ENCODE measurements at places on chromosomes 3 and 15.

- no peak for DNase-seq
Measured at GRCh38 chr3:188187053-188187452, 33.1 kb downstream of the LPP start.

DNA sequence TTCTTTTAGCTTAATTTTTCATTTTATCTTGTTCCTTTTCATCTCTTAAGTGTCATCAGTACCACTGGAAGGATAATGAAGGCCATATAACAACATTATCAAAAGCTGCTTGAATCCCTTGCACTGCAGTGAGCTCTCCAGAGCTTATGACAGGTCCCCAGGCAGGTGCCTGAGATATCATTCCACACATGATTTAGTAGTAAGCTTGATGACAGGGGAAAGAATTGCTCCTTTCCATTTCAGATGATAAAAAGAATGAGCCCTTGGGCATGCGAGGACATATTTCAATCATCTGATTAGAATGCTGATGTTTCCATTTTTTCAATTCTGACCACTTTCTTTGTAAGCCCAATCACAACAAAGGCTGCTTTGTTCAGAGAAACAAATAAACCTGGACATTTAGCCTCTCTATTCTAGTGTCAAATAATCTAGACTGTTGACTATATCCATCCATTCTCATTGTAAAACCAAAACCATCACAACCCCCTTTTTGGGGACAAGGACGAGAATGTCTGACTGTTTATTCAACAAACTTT, 567.8 kb downstream of the IGSF11 start:
- no peak for DNase-seq

- DNase-seq, result no peak
Measured at GRCh38 chr15:64851503-64851840, 9.8 kb downstream of the PLEKHO2 start.

DNA sequence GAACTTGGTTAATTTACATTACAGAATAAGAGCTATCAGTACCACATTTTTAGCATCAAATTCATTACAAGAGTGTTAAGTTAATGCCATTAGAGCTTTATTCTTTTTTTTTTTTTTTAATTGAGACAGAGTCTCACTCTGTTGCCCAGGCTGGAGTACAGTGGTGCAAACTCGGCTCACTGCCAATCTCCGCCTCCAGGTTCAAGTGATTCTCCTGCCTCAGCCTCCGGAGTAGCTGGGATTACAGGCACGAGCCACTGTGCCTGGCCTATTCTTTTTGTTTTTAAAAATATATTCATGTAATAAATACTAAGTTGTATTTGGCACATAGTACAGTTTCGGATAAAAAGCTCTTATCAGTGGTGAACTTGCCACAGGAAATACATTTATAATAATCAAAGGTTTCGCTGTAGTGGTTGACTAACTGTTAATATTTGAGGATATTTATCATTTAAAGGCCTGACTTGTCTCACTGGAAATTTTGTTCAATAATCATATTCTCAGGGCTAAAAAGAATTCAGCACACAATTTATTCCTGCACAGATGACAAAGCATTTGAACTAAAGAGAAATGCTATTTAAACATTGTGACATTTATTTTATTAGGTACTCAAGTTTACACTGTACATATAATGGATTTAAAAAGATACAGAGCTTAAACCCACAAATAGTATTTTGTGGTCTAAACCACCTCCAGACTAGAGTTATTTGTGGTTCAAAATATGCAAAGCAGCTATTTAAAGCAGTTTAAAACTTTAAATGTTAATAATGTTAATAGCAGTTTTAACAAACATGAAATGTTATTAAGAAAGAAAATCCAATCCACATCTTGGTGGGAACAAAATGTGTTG, 6.1 kb upstream of the LEKR1 start:
- DNase-seq, result no peak

DNA sequence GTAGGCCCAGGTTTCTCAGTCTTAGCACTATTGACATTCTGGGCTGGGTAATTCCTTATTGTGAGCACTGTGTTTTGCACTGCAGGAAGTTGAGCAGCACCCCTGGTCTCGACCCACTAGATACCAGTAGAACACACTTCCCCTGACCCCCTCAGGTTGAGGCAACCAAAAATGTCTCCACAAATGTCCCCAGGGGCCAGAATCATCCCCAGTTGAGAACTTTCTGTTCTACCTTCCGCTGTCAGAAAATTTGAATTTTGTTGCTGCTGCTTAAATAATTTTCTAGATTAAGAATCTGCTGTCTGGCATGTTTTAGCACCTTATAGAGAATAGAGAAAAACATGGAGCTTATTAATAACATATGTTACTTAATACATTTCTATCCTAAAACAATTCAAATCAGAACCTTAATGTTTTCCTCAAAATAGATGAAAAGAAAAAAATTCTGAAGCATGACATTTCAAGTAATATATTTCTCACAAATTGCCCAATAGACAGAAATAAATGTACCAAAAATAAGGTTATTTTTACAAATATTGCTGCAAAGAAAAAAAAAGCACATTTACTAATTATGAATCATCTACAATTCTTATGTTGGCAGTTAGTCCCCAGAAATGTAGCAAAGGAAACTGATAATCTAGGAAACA, 13.2 kb upstream of the THRB start:
- DNase-seq, result no peak

- DNase-seq, result no peak
Measured at GRCh38 chr3:123449997-123450604, 1.2 kb upstream of the ADCY5 start.

- DNase-seq, result no peak
Measured at GRCh38 chr3:190533511-190534281, 19.8 kb downstream of the IL1RAP start.

- no peak for DNase-seq
Measured at GRCh38 chr3:2354702-2355101, 256.0 kb downstream of the CNTN4 start.

DNA sequence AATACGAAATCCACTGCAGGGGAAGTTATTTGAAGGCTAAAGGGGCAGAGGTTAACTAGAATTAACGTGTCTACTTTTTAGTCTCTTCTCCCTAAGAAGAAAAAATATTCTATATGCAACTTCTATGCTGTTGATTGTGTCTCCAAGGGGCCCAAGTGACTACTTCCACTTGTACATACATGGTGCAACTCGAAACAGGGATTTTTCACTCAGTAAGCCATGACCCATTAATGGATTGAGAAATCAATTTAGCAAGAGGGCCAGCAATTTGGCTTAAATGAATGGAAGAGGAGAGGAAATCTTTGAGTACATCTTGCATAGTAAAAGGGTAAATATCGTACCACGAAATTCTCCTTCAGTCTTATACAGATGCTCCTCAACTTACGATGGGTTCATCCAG, 151.1 kb upstream of the HES1 start:
- no peak for DNase-seq

GRCh38 chr3:6099458-6100075, 761.3 kb upstream of the GRM7 start:
- no peak for DNase-seq

GRCh38 chr15:69489073-69489571, 36.5 kb downstream of the RPLP1 start:
- no peak for DNase-seq

DNA sequence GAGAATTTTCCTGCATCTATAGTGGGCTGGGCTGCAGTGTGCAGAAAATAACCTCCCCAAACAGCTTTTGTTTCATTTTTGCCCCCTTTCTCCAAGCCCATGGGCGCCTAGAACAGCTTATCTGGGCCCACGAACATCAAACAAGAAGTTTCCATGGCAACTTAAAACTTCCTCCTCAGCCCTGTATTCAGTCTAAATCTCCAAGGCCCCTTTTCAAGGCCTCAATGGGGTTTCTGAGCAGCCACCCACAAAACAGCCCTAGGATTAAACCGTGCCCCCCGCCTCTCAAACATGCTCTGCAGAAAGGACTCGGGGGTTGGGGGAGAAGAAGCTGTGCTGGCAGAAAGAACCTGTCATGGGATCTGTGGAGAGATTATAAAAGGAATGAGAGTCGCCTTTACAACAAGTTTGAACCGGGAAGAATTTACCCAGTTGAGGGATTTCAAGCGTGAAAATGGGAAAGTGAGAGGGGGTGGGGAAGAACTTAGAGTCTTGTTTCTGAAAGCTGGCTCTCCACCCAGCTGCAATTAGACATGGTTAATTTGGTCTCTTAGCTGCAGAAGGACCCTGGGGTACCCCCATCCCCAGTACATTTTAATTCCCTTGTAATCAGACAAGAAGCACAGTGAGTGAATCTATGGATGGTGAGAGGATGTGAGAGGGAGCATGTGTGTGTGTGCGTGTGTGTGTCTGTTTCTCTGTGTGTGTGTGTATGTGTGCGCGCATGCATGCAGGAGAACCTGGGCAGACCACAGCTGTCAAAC, 4.3 kb upstream of the FAM107A start:
- DNase-seq, result no peak

DNA sequence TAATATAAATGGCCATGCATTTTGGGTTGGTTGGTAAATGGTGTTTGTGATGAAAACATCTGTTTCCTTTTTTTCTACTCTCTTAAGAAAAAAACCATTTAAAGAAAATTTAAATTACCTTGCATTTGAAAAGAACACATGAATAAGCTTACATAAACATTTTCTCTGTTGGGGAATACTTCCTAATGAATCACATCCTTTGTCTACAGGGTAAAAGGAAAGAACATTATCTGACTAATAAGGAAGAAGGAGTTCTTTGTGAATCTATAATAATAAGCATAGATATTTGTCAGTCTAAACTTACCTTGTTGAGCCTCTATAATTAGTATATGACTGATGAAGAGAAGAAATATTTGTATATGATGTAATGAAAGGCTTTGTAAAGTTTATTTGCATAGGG, 254.1 kb upstream of the ZNF717 start:
- no peak for DNase-seq

DNA sequence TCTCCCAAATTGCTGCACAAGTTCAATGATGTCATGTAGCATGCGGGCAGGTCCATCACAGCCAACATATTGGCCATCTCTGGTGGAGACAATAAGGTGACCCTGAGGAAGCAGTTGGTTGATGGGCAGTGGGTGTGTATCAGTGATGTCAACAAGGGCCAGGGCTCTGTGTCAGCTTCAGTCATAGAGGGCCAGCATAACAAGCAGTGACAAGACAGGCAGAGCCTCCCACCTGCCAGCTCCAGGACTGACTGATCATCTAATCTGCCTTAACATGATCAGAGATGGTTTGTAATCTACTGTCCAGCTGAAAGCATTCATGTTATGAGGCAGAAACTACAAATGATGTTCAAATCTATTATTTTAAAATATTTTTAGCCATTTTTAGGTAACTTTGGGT, 62.3 kb downstream of the GLB1 start:
- no peak for DNase-seq

DNA sequence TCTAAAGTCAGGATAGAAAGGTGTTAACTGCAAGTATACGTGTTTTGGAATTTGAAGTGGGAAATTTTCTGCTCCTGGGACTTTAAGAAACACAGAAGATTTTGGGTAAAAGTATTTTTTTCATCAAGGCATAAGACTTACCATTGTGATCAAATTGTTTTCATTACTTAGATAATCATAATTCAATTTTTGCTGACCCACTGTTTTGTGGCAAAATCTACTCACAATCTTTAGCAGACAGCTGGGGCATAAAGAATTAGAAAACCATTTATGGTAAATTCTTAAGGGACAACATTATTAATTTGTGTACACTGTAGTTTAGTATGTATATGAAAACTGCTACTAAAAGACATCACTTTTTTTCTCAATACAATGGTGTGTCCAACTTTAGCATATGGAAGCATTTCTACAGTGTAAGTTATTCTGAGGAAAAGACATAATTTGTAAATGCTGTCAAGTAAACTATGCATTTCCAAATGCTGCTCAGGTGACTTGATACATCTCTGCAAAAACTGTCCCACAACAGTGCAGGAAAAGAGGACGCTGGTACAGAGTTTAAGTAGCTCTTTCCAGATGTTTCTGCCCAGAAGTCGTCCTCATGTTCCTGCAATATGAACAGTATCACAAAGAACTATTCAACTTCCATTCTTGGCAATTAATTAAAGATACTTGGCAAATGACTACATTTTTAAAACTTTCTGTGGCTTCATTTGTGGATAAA, 52.3 kb downstream of the THSD4 start:
- no peak for DNase-seq

- DNase-seq, result no peak
Measured at GRCh38 chr3:71294919-71295318, 288.6 kb downstream of the FOXP1 start.

GRCh38 chr3:33704891-33705290, 13.2 kb downstream of the CLASP2 start:
- DNase-seq, result no peak

DNA sequence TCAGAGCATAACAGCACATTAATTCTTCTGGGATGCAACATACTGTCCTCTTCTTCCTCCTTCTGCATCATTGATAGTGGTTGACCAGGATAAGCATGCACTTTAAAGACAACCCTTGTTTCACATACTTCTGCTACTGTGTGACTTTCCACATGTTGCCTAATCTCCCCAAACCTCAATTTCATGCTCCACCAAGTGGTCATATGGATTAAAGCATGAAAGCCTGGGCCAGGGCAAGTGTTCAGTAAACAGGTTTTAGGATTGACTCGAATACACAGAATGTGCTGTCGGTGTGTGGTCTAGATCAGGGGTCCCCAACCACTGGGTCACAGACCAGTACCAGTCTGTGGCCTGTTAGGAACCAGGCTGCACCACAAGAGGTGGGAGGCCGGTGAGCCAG, 22.5 kb upstream of the BFSP2 start:
- no peak for DNase-seq

DNA sequence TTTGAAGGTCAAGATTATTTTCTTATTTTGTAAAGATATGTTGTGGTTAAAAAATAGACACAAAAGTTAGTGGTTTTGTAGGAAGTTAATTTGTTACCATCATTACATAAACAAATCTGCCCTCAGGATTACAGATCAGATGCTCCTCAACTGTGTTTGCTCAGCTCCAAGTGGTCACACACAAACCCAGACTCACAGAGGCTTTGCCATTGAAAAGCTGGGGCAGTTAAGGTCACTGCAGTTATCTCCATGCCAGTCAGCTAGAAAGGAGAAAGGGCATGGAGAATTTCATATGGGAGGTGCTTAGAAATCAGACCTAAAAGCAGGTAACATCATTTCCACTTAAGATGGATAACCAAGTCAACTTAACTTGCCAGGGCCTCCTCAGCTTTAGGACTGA, 825.7 kb upstream of the GBE1 start:
- no peak for DNase-seq

- DNase-seq, result no peak
Measured at GRCh38 chr3:177464392-177465256, 267.3 kb upstream of the TBL1XR1 start.

Measured in activated gamma-delta T cell treated with anti-CD3 and anti-CD28 coated beads, Interleukin-2, amount 50 U/mL, for 16 hours (primary cell).